AG08396 (cell line): ENCODE measurements at places on chromosomes 3 and 15.

DNA sequence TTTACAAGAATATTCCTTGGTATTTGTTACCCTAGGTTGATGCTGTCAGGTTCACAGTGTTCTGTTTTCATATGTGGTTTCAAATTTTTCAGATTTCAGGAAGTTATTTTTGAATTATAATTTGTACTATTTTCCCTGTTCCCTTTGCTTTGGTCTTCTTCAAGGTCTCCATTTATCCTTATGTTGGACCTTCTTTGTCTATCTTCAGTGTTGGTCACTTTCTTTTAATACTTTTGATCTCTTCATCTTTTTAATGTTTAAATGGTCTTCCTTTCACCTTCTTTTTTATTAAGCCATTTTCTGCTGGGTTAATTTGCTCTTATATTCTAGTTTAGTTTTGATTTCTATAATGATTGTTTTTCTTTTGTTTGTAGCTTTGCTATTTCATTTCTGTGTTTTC, 61.3 kb downstream of the KLHL25 start:
- DNase-seq = no peak

DNA sequence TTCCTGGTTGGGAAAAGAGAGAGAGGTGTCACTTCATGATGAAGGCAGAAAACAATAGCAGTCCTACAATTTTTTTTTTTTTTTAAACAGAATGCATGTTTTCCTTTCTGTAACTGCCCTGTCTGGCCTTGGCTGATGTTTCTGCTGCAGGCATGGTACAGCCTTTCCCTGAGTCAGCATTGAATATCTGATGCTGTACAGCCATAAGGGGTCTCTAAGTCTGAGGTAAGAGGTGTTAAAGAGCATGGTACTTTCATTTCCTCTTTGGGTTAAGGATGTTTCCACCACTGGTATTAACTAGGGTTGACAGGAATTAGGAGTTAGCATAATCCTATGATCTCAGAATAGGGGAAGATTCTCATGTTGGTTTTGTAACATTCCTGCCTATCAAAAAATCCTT, 147.4 kb downstream of the CHST2 start:
- DNase-seq = no peak

GRCh38 chr15:41836713-41837454, 1.8 kb upstream of the PLA2G4B start:
- DNase-seq = no peak

- no peak for DNase-seq
These were observed 438.1 kb upstream of the ARPP21 start for GRCh38 chr3:35201211-35201610.

DNA sequence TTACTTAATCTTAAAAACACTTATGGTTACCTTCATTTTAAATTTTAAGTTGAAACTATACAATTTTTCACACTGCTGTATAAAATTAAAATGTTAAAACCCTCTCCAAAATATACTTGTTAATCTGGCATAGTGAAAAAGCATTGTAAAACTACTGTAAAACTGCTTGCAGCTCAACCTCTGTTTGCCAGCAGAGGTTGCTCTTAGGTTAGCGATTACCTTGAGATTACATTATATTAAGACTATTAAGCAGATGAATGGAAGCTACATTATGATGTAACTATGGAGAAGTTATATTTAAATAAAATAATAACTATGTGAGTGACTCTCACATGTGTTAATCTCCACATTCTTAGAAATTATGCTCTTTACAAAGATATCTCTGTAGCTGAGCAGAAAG, 143.6 kb upstream of the SLITRK3 start:
- DNase-seq = no peak

DNA sequence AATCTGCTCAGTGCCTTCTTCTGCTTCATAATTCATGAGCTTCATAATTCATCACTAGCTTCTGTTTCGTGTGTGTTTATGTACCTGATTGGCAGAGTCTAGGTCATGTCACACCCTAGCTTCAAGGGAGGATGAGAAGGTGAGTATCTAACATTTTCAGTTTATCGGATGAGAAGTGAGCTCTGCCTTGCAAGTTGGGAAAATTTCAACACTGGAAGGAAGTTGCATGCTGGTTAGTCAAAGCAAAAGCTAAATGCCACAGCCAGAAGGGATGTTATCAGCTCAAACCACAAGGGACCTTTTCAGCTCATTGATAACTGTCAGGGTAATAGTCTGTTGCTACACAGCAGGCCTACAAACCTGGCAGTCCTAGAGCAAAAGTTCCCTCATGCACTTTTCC, 7.3 kb upstream of the TNFSF10 start:
- DNase-seq = no peak

DNA sequence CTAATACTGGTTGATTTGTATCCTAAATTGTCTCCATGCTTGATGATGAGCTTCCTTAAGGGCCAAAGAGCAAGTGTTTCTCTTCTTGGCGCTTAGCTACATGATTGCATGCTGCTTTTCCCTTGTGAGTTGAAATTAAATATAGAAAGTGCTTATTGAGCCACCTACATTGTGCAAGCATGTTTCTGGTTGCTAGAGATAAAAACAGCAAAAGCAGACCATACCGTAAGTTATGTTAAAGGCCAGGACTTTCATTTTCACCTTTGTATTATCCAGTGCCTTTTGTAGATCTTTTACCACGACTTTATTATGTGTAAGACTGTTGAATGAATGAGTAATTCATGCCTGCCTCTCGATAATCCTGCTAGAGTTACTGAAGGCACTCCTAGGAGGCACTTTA, 41.9 kb upstream of the CCNB2 start:
- no peak for DNase-seq

DNA sequence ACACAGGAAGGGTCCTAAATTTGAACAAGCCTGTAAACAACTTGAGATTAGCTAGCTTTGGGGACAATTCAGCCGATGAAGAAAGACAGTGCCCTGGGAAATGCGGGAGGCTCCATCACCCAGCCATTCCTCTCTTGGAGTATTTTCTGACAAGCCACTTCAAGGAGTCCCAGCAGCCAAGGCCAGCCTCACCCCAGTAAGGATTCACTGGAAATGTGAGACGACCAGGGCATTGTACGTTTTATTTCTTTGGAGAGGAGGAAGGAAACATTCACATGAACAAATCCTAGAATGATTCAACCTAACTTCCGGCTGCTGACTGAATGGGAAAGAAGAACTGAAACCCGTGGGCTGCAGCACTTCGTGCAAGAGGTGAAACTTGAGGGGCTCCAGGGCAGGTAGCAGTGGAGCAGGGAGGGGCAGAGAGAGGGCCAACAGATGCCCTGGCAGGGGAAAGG, 116.4 kb upstream of the ARHGEF3 start:
- no peak for DNase-seq

GRCh38 chr3:86938416-86939105, 52.4 kb downstream of the VGLL3 start:
- peak; percentile 4 for DNase-seq

DNA sequence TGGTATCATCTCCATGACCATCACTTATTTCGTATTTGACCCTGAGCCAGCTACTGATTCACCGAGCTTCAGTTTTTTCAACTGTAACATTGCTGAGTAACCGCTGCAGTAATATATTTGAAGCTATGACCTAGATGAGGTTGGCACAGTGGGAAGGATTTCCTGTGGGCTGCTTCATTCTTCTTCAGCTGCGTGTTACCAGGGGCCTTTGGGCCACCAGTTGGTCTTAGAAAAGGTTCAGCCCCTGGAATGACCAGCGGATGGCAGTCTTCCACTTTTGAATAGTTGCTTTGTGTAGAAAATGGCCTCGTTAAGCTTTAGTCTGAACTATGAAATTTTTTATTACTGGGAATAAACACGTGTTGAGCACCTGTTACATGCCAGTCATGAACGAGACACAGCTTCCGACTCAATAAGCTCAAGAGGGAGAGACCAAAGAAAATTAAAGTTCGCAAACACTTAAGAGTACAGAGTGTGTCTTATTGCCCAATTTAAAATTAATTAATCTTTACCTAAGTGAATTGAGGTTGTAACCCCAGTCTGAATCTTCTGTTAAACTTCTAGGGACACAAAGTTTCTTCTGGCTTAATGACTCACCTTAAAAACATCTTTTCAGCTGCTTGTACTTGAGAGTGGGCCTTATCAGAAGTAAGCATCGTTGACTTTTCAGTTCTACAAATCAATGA, 57.6 kb upstream of the NR2E3 start:
- peak; percentile 90 for DNase-seq

- no peak for DNase-seq
These were observed 75.1 kb downstream of the LINGO1 start for GRCh38 chr15:77557564-77557963.

- no peak for DNase-seq
These were observed 182.3 kb upstream of the LINGO1 start for GRCh38 chr15:77815015-77815414.

DNA sequence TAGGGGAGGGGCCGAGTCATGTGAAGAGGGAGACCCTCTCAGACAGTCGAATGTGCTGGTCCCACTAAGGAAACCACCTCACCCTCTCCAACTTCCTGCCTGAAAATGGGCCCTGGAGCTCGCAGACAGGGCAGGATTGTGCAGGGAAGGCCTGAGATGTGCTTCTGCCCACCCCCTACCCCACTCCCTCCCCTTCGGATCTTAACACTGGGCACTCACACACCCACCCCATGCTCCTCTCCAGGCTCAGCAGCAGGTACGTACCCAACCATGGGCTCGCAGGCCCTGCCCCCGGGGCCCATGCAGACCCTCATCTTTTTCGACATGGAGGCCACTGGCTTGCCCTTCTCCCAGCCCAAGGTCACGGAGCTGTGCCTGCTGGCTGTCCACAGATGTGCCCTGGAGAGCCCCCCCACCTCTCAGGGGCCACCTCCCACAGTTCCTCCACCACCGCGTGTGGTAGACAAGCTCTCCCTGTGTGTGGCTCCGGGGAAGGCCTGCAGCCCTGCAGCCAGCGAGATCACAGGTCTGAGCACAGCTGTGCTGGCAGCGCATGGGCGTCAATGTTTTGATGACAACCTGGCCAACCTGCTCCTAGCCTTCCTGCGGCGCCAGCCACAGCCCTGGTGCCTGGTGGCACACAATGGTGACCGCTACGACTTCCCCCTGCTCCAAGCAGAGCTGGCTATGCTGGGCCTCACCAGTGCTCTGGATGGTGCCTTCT, 20.0 kb downstream of the ATRIP start:
- no peak for DNase-seq

GRCh38 chr3:171286580-171287249, 173.5 kb downstream of the TNIK start:
- no peak for DNase-seq

GRCh38 chr3:23492057-23492456, 288.9 kb downstream of the UBE2E2 start:
- no peak for DNase-seq

DNA sequence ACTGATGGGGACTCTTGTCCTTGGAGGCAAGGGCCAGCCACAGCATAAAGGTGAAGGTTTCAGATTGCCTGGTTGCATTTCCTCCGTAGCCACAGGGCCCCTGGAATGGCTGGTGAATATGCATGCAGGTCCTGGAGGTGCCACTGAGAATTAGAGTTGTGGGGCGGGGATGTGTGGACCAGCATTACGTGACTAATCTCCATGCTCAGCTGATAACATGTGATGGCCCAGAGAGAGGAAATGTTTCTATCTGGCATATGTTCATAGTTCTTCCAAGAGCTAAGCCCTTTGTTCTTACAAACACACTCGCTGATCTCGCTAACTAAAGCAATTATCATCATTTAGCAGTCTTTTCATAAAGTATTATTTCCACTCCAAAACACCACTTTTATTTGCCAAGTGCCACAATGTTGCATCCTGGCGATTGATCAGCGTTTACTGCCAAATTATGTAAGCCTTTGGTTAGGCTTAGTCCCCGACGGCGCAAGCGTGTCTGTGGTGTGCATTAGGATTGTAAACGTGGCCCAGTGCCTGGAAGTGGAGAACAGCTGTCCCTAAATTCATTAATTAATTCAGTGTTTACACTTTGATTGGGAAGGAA, 55.9 kb downstream of the CGNL1 start:
- DNase-seq = no peak

DNA sequence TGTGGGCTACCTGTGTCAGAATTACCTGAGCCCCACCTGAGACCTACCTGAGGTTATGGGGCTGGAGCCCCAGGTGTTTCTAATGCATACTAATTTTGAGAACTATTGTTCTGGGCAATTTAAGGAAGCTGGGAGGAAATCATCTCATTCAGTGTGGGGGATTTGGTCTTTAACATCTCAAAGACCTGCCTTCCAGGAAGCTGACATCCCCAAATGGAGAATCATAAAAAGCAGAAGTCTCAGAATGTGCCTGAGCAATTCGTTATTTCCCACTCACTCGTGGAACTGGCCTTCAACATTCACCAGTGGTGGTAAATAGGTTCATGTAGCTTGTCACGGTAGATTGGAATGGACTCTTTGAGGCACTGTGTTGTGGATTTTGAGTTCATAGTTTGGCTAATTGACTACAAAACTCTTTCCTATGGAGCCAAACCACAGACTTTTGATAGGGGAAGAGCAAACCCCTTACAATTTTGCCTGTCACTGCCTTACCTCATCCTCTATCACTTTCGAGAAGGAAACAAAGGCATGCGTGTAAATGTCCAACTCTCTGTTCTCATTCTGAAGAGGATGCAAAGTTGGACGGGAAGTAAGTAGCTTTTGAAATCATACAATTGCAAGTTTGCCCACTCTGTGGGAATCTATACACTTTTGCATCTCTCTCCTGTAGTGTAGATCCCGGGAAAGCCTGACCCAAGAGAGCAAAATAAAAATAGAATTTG, 521.0 kb upstream of the MDFIC2 start:
- DNase-seq = no peak

GRCh38 chr3:141603473-141604035, 116.7 kb downstream of the RASA2 start:
- no peak for DNase-seq

GRCh38 chr15:41566121-41566885, 7.3 kb downstream of the TYRO3 start:
- DNase-seq = no peak

- no peak for DNase-seq
These were observed 30.5 kb downstream of the NEO1 start for GRCh38 chr15:73082812-73083211.

DNA sequence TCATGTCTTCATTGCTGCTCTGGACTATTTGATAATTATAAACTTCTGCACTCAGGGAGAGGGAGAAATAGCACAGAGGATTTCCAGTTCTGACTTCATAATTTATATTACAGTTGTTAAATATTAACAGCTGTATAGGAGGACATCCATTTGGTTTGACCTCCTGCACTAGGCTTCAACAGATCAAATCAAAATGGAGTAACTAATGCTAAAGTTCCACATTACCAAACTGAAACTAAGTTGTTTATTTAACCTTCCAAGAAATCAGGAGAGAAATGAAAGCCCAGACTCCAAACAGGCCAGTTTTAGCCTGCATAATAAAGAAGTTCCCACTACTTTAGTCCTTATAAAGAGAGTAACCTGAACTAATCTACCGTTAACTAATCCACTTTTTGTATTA, 4.6 kb downstream of the PLSCR2 start:
- DNase-seq = no peak

- DNase-seq = no peak
These were observed 75.4 kb downstream of the ADCY5 start for GRCh38 chr3:123373474-123373987.

DNA sequence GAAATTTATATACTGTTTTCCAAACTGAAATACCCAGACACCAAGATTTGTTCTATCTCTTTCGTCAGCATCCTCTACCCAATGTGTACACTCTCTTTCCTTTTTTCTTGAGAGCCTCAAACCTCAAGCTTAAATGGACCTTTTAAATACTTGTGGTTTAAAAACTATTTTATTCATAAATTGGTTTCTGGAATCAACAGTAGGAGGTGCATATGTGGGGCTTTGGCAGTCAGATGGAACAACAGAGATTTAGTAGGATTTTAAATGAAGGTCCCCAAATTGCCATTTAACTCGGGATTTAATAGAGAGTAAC, 33.2 kb downstream of the ANXA2 start:
- DNase-seq = no peak

GRCh38 chr15:32688151-32688639, 29.6 kb upstream of the GREM1 start:
- DNase-seq = no peak

- DNase-seq = no peak
These were observed 80.4 kb downstream of the TGFBR2 start for GRCh38 chr3:30686799-30687198.
